Gastrocnemius medialis (tissue), 4 donors: ENCODE measurements at places on chromosomes 3 and 15. TPM values are rescaled to one million over a fixed set of nuclear protein-coding genes. Genes with fewer than 3 reads are reported as not detected.

The P3H2 gene
- total RNA-seq, result 0.91 TPM

The SYNPR gene
- total RNA-seq, result not detected

The RTP4 gene
- 0.39 TPM for total RNA-seq

The C3orf20 gene
- total RNA-seq, result not detected

The TMEM108 gene
- total RNA-seq, result 3.7 TPM

The ACP3 gene
- total RNA-seq, result not detected

The TMCC1 gene
- 18.8 TPM for total RNA-seq

The MYH15 gene
- not detected for total RNA-seq

The UBA7 gene
- total RNA-seq, result 16.1 TPM

- no peaks in the 10 kb centered on the region for H3K4me1 ChIP-seq
- no peaks in the 10 kb centered on the region for H3K36me3 ChIP-seq
- DNase-seq, result no peak
- no peaks in the 10 kb centered on the region for H3K27me3 ChIP-seq
- H3K27ac ChIP-seq, result no peak overlapping the region
- no peak overlapping the region for H3K4me3 ChIP-seq
Measured at GRCh38 chr15:33846862-33847261, 121.4 kb upstream of the CHRM5 start.

- H3K36me3 ChIP-seq, result no peaks in the 10 kb centered on the region
- H3K27ac ChIP-seq, result no peak overlapping the region
- no peaks in the 10 kb centered on the region for H3K27me3 ChIP-seq
Measured at GRCh38 chr3:160210799-160211221, 14.4 kb upstream of the C3orf80 start.

GRCh38 chr3:52216585-52217408 is 8.6 kb downstream of the TLR9 start:
- DNase-seq, result peak; percentile 70
- H3K27ac ChIP-seq, result peak overlapping the region; percentile 65
- no peaks in the 10 kb centered on the region for H3K27me3 ChIP-seq
- no peak overlapping the region for H3K4me3 ChIP-seq
- peaks cover 37% of the 10 kb centered on the region for H3K36me3 ChIP-seq

GRCh38 chr15:26950001-26950400 is 21.0 kb upstream of the GABRG3 start:
- no peaks in the 10 kb centered on the region for H3K36me3 ChIP-seq
- no peak for DNase-seq
- H3K4me1 ChIP-seq, result no peaks in the 10 kb centered on the region
- no peaks in the 10 kb centered on the region for H3K27me3 ChIP-seq
- H3K4me3 ChIP-seq, result no peak overlapping the region

DNA sequence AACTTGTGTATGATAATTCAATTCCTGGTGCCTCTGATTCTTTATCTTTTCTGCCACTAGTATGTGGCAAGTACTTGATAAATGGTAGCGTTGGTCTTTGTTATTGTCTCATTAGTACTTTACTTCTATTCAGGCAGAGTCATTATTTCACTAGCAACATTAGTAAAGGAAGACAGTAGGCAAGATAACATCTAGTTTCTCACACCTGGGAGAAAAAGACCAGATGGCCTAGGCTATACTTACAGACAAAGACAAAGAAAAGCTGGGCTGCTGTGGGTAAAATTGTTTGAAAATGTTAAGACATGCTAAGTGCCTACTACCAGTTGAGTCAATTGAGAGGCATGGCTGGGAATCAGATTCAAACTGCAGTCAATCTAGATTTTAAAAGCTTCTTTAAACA is 198.7 kb upstream of the CMC1 start:
- H3K4me1 ChIP-seq, result no peaks in the 10 kb centered on the region
- no peaks in the 10 kb centered on the region for H3K27me3 ChIP-seq
- no peak for DNase-seq
- no peak overlapping the region for H3K4me3 ChIP-seq

- H3K4me3 ChIP-seq, result peak overlapping the region; percentile 45
- no peaks in the 10 kb centered on the region for H3K4me1 ChIP-seq
- DNase-seq, result no peak
- H3K27ac ChIP-seq, result no peak overlapping the region
- no peaks in the 10 kb centered on the region for H3K36me3 ChIP-seq
Measured at GRCh38 chr3:196207159-196207832, 3.9 kb downstream of the ZDHHC19 start.

GRCh38 chr3:58071480-58071971 is 63.3 kb downstream of the FLNB start:
- no peaks in the 10 kb centered on the region for H3K27me3 ChIP-seq
- H3K36me3 ChIP-seq, result no peaks in the 10 kb centered on the region
- no peak overlapping the region for H3K4me3 ChIP-seq
- DNase-seq, result no peak

GRCh38 chr15:50278496-50278895 is 13.0 kb upstream of the HDC start:
- DNase-seq, result no peak
- H3K4me1 ChIP-seq, result no peaks in the 10 kb centered on the region
- no peaks in the 10 kb centered on the region for H3K27me3 ChIP-seq
- no peaks in the 10 kb centered on the region for H3K36me3 ChIP-seq
- H3K4me3 ChIP-seq, result no peak overlapping the region

GRCh38 chr15:34693053-34693744 is 61.6 kb downstream of the GJD2 start:
- DNase-seq, result no peak
- no peak overlapping the region for H3K27ac ChIP-seq
- no peaks in the 10 kb centered on the region for H3K27me3 ChIP-seq
- H3K4me3 ChIP-seq, result no peak overlapping the region
- no peaks in the 10 kb centered on the region for H3K4me1 ChIP-seq

DNA sequence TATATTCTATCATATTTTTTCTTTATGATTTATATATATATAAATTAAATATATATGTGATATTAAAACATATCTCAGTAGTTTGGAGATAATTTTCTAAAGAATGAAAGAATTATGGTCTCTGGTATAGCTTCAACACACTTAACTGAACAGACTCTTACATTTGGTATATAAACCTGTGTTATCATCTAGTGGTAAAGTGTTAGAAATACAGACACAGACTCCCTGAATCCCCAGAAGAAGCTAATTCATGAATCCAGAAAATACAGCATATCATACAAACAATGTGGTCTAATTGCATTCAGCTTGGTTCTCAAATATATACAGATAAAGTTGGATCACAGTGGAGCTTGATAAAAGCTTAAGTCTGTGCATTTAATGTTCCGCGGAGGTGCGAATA is 1100.4 kb downstream of the ROBO2 start:
- no peak for DNase-seq
- no peak overlapping the region for H3K4me3 ChIP-seq
- no peak overlapping the region for H3K27ac ChIP-seq
- H3K4me1 ChIP-seq, result no peaks in the 10 kb centered on the region
- H3K36me3 ChIP-seq, result no peaks in the 10 kb centered on the region
